ENCODE measurements at places on chromosomes 3 and 15.

DNA sequence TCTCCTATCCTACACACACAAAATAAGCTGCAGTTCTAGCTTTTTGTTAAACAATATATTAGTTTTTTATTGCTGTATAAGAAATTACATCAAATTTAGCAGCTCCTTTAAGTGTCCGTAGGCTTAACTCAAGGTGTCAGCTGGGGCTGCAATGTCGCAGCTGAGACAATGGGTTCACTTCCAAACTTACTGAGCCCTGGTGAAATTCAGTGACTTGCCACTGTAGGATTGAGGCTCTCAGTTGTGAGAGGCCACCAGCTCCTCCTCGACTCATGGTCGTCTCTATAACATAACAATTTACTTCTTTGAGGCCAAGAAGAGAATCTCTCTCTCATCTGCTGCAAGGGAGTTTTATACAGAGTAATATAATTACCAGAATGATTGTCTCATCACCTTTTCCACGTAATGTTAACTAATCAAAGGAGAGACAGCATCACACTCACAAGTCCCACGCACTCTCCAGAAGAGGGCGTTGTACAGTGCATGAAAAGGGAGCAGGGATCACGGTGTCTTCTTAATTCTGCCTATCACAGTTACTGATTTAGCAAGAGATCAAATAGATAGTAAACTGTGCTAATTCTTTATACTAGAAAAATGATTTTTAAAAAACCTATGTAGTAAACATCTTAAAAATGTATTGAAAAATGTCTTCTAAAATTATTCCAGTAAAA is 735.6 kb upstream of the GBE1 start:
- no peak for DNase-seq

DNA sequence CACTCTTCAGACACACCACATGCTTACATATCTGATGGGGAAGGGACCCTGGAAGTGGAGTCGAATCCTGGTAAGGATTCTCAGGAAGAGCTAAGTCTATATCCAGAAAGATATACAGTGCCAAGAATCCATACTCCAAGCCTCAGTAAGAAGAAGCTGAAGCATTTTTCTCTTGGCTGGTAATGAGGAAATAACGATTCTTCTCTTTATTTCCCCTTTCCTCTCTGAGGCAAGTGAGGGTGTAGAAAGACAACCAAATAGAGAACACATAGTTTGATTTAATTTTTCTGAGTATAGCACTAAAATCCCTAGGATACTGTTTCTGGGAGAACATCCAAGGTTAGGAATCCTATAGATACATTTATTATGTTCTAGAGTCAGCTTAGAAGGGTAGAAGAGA is 857.3 kb downstream of the TUSC7 start:
- no peak for DNase-seq

GRCh38 chr3:179000144-179000543 is 71.5 kb downstream of the ZMAT3 start:
- no peak for DNase-seq

DNA sequence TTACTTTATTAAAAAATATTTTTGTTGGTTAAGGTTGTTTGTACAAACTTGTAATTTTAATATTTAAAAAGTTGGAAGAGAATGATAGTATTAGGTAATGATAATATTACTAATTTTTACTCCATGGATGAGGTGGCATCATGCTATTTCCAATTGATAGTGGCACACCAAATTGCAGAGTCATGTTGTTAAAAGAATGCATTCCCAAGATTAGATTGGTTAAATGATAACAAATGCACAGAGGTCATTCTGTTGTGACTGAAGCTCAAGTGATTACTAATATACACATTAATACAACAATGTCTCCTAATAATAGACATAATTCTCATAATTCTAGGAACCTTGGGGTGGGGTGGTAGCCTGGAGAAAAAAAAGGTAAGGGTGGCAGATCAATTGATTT is 73.2 kb upstream of the ZBED2 start:
- no peak for DNase-seq

DNA sequence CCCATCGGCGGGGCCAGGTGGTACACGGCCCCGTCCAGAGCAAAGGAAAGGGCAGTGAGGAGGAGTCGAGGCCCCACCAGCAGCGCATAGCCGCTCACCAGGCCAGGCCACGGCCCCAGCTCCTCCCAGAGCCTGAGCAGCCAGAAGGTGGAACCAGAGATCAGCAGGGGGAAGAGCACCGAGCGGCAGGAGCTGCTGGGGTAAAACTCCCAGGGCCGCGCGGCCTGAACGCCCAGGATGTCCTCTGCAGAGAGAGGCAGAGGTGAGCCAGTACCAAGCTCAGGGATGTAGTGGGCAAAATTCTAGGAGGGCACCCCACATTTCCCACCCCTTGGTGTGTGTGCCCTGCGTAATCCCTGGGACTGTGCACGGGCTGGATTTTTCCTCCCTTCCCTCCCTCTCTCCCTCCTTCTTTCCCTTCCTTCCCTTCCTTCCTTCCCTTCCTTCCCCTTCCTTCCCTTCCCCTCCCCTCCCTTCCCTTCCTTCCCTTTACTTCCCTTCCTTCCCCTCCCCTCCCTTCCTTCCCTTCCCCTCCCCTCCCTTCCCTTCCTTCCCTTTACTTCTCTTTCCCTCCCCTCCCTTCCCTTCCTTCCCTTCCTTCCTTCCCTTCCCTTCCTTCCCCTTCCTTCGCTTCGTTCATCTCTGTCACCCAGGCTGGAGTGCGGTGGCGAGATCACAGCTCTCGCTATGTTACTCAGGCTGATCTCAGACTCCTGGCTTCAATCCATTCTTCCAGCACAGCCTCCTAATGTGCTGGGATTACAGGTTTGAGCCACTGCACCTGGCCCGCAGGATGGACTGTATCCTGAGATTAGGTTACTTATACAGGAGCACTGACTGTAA is 6.3 kb upstream of the NCBP2 start:
- DNase-seq, result no peak

DNA sequence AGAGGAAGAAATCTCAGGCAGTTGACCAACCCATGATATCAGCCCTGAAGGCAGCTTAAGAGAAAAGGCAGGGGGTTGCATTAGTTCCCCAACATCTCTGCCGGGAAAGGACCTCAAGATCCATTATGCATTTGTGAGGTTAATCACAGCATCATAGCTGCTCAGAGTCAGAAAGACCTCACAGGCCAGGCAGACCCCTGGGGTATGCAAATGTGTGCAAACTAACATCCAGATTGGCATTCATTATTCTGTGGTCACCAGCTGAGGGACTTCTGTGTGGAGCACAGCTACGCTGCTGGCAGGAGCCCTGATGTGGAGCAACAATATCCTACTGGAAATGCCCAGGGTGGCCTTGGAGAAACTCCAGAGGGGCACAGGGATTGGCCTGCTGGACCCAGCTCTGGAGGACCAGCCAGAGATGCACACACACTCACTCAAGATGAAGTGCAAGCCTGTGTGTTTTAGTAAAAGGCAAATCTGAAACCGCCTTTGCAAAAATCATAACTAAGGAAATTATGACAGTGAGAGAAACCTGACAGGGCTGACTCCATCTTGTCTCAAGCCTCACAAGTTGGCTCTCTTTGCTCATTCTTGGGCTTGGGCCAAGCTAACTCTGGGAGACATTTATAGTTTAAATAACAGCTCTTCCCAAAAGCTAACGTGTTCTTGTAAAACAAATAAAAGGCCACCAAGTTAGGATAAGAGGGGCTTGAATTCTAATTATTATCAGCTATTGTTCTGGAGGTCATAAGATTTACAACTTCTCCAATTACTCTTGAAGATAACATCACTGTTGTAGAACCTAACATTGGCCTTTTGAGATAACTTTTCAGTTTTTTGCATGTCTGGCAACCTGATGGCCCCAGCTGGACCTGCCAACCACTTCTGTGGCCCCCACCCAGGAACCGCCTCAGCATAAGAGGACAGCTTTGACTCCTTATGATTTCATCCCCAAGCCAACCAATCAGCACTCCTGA is 257.1 kb downstream of the UACA start:
- no peak for DNase-seq

- DNase-seq, result no peak
These were observed 1018.2 kb downstream of the DIPK2A start for GRCh38 chr3:144989807-144990206.

DNA sequence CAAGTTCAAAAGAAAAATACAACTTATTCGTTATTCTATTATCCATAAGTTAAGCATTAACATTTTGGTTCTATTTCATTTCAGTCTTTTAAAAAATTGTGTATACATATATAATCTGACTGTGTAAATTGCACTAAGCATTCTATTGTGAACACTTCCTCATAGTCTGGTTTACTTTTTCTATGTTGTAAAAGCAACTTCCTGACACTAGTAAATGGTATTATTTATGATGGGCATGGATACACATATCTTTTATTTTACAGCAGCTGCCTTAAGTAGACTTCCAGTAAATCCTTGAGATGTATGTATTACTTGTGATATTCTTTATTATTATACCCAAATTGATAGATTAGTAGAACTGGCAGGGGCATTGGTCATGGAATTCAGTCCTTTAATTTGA is 58.2 kb downstream of the FNDC3B start:
- DNase-seq, result no peak

DNA sequence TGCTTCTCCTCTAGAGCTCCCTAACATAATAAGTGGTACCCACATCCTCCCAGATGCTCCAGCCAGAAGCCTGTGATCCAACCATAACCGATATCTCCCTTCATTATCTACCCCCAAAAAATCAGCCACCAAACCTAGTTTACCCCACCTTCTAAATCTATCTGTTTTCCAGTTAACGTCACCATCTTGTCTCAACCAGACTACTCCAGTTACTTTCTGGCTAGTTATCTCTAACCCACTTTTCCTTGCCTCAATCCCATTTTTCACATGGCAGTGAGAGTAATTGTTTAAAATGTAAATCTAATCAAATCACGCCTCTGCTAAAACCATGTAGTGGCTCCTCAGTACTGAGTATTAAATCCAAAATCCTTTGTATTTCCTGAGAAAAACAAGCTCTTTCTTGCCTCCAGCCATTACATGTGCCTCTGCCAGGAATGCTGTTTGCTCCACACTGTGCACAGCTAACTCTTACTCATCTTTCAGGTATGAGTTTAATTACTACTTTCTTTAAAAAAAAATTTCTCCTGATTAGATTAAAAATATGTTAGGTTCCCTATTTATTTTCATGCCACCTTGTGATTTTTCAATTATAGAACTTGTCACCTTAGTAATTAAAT is 15.4 kb downstream of the CCDC54 start:
- no peak for DNase-seq

DNA sequence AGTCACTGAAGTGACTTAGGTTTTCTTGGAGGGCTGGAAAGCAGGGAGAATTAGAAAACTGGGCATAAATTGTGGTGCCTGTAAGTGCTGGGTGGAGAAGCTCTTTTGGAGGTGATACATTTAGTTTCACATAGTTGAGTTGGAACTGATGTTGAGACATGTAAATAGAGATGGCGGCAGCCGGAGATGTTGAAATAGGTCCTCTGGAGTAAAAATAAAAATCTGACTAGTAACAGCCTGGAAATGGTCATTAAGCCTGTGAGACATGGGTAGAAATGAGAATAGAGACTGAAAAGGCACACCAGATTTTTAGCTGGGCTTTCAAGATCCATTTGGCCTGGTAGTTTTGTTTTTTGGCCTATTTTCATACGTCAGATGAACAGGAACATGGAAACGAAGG is 2.9 kb upstream of the NIT2 start:
- no peak for DNase-seq

- DNase-seq, result no peak
These were observed 615.7 kb upstream of the UBE2E2 start for GRCh38 chr3:22587446-22587845.

GRCh38 chr3:192409201-192409837 is 318.0 kb downstream of the FGF12 start:
- DNase-seq, result no peak

GRCh38 chr3:140332131-140332530 is 345.7 kb upstream of the TRIM42 start:
- DNase-seq, result no peak

DNA sequence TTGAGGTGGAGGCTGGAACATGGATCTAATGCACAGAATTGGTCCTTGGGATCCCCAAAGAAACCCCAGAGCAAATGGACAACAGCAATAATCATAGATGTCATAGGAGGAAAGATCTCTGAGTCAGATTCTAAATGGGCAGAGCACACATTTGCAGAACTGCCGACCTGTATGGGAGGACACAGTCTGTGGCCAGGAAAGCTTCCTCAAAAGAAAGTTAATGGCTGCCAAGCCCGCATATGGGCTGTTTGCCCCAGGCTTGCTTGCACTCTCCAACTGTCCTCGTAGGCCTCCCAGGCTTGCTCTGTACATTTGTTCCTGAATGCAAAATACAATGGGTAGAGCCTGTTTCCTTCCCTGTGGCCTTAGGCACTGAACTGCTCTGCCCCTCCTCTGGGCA is 102.0 kb upstream of the PLXNA1 start:
- DNase-seq, result no peak

DNA sequence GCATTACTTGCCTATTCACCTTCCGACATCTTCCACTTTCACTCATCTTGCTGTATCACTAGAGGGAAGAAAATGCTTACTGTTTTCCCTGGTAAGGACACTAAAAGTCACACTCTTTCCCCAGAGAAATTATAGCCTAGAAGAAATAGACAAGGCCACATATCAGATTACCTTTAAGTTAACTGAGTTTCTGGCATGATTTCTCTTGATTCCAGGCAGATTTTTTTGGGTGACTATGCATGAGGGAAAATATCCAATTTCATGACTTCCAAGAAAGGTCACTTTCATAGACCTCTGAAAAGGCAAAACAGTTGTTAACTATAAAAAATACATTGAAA is 30.3 kb downstream of the TCF12 start:
- no peak for DNase-seq

DNA sequence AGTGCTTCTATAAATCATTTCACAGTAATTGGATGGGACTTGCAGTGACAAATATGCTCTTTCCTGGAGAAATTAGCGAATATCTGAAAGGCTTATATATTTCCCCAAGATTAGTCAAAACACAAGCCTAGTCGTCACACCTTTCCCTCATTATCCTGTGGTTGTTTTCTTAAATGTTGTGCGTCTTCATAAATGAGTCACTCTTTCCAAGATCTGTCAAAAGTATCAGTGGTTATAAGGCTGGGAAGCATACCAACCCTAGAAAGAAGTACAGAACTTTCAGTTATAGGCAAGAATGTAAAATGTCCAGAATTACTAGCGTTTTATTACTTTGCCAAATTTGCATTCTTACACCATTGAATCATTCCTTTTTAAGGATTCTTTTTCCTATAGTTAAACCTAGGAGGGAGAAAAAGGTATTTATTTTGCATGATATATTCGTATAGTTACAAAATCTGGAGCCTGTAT is 33.6 kb downstream of the TMEM212 start:
- no peak for DNase-seq

- no peak for DNase-seq
These were observed 125.0 kb upstream of the PLXNA1 start for GRCh38 chr3:126857928-126858327.

DNA sequence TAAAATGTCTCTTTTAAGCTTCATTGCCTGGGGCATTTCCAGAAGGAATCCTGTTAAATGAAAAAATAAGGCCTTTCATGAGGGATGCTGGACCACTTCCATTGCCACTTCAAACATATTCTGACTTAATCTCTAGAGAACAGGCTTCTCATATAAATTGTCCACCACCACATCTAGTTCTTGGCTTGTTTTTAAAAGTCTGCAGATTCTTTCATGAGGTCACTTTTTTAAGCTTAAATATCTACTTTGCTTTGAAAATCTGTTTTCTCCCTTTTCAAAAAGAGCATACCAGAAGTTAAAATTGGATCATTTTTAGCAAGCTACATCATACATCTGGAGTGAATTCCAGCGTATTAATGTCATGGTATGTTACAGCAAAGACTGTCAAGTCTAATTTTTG is 131.6 kb downstream of the C3orf70 start:
- DNase-seq, result no peak

Measured in NCI-H2227 treated with DMSO at 0.1 percent for 48 hours (cell line).